ENCODE measurements at places on chromosomes 5 and 9.

GRCh38 chr9:76456202-76456926 is 2.6 kb upstream of the GCNT1 start:
- DNase-seq, result peak; percentile 82

DNA sequence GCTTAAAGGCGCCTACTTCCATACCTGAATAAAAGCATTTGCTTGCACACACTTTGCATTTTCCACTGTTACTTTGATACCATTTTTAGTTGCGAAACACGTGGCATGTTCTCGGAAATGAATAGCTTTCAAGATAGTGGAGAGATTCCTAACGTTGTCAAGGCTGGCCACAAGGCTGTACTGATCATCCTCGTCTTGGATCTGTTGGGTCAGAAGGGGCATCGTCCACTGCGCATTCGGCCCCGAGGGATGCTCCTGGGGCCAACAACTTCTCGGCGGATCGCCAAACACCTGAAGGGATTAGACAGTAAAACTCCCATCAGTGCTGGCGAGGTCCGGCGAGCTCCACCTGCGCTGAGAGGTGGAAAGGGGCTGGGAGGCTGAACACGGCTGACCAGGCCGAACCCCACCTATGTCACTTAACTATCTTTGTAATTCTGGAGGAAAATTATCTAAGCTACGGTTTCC is 599 bp downstream of the RAD1 start:
- DNase-seq, result peak; percentile 29

GRCh38 chr5:175347027-175347426 is 97.0 kb downstream of the DRD1 start:
- DNase-seq, result peak; percentile 88

GRCh38 chr9:38641985-38642864 is 21.8 kb upstream of the ANKRD18A start:
- DNase-seq, result peak; percentile 22

DNA sequence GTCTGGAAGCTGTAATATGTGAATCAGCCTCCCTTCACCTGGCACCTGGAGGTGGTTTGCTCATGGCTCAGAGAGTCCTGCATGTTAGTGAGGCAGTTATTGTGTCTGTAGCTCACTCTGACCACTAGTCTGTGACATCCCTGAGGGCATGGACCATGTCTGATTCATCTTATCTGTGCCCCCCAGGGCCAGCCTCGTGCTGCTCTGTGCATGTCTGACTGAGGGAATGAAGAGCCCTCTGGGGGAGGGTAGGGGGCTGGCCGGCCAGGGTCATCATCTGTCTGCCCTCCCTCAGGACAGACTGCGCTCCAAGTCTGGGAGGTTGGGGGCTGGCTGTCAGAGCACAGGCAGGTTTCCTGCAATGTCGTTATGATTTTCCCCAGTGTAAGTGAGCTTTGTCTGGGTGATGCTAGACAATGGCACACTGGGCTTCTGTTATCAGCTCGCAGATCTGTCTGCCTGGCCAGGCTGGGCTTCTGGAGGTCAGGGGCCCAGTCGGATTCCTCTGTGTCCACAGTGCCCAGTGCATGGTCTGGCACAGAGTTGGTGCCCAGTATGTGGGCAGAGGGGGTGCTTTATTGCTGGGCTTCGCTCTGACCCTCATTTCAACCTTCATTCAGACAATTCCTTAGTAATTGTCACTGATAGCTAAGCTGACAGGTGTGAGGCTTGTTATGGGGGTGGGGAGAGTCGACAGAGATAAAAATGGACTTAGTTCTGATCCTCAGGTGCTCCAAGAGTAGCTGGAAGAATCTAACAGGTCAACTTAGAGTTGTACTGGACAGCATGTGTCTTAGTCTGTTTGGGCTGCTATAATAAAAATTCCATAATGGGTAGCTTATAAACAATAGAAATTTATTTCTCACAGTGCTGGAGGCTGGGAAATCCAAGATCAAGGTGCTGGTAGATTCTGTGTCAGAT is 85.7 kb upstream of the SHB start:
- DNase-seq, result no peak

DNA sequence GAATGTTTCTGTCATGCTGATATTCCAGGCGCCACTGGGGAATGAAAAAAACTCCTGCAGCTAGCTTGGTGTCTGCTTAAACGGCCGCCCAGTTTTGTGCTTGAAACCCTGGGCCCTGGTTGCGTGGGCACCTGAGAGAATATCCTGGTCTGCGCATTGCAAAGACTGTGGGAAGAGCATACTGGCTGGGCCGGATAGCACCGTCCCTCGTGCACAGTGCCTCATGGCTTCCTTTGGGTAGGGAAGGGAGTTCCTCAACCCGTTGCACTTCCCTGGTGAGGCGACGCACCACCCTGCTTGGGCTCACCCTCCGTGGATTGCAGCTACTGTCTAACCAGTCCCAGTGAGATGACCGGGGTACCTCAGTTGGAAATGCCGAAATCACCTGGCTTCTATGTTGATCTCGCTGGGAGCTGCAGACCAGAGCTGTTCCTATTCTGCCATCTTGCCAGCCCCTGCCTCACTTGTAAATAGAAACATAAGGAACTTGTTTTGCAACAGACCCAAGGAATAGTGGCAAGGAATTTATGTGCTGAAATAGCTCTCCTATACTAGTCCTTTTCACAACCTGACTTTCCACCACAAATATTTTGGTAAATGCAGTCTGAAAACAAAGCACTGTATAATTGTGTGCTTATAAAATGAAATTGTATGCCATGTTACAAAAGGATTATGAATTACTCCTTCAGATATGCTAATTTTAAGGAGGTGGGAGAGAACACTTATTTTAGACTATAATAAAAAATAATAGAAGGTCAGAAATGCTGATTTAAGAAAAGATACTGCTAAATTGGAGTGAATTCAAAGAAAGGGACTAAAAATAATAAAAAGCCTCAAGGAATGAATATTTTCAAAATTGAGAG is 90.3 kb downstream of the ADAMTSL1 start:
- DNase-seq, result no peak

DNA sequence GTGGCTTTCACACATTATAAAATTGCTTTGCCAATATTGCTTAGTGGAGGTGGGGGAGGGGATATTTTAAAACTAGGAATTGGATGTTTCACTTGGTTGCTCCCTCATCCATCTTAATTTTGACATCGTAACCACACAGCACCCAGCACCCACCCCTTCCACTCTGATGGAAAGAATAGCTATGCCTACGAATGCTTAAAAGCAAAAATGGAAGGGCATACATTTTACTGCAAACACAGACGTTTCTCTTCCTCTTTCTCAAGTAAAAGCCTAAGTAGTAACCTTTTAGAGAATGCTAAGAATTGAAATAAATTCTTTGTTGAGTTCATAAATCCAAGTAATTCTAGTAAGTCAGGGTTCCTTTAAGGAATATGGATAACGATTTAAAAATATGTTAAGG is 69.9 kb downstream of the JAKMIP2 start:
- DNase-seq, result no peak

GRCh38 chr5:42822548-42822947 is 10.9 kb upstream of the SELENOP start:
- no peak for DNase-seq

All from IMR-90 (cell line).